ENCODE measurements at places on chromosomes 3 and 15.

DNA sequence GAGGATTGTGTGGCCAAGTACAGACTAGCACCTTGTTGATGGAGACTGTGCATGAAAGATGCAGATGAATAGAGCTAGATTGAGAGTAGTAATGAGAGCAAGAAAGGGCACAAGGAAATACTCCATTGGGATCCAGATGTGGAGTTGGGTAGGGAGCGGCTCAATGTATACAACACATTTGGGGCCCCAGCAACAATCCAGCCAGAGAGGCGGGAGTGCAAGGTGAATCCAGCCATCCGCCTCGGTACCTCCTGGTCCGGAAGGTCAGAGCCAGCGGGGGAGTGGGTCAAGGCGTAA is 9.0 kb downstream of the ISL2 start:
- no peak for DNase-seq
- H3K4me3 ChIP-seq, result no peak overlapping the region
- H3K27me3 ChIP-seq, result peaks cover 66% of the 10 kb centered on the region
- no peak overlapping the region for H3K27ac ChIP-seq

DNA sequence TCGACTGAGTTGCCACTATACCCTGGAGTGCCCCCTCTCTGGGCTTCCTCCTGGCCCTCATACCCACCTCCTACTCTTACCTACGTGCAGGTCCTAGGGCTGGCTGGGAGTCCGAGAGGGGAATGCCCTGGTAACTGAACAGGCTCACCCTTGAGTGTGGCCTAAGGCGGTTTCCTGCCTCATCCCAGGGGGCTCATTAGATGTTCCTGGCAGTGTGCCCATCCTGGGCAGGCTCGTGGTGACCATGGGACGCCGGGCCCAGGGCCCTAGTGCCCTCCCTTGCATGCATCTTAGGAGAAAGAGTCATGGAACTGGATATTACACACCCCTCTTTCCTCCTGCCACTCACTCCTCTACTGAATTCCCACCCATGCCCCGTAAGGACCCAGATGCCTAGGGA is 2.8 kb downstream of the SEMA4B start:
- H3K4me1 ChIP-seq, result peaks cover 11% of the 10 kb centered on the region
- no peak overlapping the region for H3K27ac ChIP-seq
- no peaks in the 10 kb centered on the region for H3K36me3 ChIP-seq
- DNase-seq, result no peak

DNA sequence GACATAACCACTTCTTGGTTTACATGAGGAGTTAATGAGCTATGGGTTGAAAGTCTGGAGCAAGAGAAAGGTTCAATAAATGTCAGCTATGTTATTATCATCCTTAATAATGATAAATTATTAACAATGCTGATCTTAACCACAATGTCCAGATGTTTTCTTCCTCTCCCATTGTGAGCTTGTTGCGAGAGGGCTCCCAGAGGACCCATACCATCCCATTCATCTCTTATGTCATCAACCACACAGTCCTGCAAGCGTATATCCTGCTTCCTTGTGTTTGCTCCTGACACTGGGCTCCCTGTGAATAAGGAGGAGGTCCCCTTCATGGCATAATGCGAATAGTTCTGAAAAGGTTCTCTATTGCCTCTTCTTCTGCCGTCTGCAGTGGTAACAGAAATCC is 266.8 kb downstream of the TLE3 start:
- H3K36me3 ChIP-seq, result no peaks in the 10 kb centered on the region

GRCh38 chr3:155443815-155444214 is 150.3 kb upstream of the STRIT1 start:
- H3K4me1 ChIP-seq, result no peaks in the 10 kb centered on the region
- no peaks in the 10 kb centered on the region for H3K27me3 ChIP-seq
- H3K36me3 ChIP-seq, result no peaks in the 10 kb centered on the region

DNA sequence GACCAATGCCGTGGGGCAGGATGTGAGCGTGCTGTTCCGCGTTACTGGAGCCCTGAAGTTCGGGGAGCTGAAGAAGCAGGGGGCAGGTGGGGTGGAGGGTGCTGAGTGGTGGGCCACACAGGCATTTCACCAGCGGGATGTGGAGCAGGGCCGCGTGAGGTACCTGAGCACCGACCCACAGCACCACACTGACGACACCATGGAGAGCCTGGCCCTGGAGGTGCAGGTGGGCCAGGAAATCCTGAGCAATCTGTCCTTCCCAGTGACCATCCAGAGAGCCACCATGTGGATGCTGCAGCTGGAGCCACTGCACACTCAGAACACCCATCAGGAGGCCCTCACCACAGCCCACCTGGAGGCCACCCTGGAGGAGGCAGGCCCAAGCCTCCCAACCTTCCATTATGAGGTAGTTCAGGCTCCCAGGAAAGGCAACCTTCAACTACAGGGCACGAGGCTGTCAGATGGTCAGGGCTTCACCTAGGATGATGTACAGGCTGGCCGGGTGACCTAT is 179.6 kb downstream of the TBC1D2B start:
- no peak overlapping the region for H3K27ac ChIP-seq
- no peaks in the 10 kb centered on the region for H3K36me3 ChIP-seq
- no peak for DNase-seq
- H3K4me1 ChIP-seq, result no peaks in the 10 kb centered on the region
- no peaks in the 10 kb centered on the region for H3K27me3 ChIP-seq

DNA sequence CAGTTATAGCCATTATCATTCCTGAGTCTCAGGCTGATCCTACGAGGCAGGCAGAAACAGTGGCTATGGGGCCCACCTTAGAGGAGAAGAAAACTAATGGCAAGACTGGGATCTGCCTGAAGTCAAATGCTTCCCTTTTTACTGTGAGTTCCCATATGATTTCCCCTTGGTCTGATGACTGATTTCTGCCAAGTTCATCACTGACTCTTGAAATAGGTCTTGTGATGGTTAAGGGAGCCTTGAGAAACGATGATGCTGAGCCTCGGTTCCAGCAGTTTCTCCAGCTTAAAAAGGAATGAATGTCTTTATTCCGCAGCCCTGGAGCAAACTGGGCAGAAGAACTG is 29.4 kb upstream of the LDHAL6B start:
- H3K27me3 ChIP-seq, result no peaks in the 10 kb centered on the region
- no peak overlapping the region for H3K4me3 ChIP-seq
- H3K4me1 ChIP-seq, result peaks cover 2% of the 10 kb centered on the region
- no peak for DNase-seq

GRCh38 chr3:72891053-72891855 is 3.4 kb downstream of the GXYLT2 start:
- DNase-seq, result no peak
- H3K27ac ChIP-seq, result no peak overlapping the region
- H3K27me3 ChIP-seq, result peaks cover 38% of the 10 kb centered on the region

DNA sequence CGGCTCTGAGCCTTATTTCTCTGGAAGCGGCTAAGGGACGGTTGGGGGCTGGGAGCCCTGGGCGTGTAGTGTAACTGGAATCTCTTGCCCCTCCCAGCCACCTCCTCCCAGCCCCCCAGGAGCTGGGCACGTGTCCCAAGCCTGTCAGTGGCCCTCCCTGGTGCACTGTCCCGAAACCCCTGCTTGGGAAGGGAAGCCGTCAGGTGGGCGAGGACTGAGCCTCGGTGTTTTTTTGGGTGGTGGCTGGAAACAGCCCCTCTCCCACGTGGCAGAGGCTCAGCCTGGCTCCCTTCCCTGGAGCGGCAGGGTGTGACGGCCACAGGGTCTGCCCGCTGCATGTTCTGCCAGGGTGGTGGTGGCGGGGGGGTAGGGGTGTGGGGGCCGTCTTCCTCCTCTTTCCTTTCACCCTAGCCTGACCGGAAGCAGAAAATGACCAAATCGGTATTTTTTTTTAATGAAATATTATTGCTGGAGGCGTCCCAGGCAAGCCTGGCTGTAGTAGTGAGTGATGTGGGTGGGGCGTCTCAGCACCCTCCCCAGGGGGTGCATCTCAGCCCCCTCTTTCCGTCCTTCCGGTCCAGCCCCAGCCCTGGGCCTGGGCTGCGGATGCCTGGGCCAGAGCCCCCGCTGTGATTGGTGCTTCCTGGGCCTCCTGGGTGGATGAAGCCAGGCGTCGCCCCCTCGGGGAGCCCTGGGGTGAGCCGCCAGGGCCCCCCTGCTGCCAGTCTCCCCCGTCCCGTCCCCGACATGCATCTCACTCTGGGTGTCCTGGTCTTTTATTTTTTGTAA is 58.8 kb upstream of the GOLGA8A start:
- H3K27ac ChIP-seq, result no peak overlapping the region
- H3K27me3 ChIP-seq, result peaks cover 40% of the 10 kb centered on the region
- no peaks in the 10 kb centered on the region for H3K36me3 ChIP-seq
- H3K4me3 ChIP-seq, result no peak overlapping the region
- H3K4me1 ChIP-seq, result no peaks in the 10 kb centered on the region

DNA sequence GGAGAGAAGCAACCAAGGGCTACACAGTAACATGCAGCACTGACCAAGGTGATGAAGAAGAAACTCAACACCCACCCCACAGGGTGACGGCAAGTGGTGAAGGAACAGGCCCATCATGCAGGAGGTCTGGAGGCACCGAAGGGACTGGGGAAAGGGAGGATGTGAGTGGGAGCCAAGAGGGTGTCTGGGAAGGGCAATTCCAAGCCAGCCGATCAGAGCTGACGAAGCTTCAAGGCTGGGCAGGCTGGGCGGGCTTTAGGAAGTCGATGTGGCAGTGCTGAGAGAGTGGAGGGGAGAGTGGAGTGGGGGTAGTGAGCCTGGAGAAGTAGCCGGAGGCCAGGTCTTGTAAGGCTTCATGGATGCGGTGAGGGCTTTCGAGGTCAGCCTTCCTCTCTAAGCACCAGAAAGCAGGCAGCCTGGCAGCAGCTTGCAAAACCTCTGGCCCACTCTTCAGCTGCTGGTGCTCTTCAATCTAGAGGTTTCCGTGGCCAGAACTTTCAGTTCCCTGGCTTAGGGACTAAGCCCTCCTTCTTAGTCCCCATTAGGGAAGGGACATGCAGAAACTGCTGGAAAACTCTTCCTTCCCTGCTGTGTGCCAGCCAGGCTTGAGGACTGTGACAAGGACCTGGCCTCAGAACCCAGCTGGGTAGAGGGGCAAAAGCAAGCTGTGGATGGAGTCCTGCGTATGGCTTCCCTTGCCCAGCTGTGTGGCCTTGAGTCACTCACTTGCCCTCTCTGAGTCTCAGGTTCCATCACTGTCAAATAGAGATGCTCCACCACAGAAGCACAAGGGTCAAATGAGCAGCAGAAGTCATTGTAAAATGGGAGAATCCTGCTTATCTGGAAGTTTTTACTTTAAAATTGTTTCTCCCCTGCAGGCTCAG is 72.1 kb downstream of the TLE3 start:
- H3K4me3 ChIP-seq, result no peak overlapping the region
- no peaks in the 10 kb centered on the region for H3K36me3 ChIP-seq
- DNase-seq, result no peak

DNA sequence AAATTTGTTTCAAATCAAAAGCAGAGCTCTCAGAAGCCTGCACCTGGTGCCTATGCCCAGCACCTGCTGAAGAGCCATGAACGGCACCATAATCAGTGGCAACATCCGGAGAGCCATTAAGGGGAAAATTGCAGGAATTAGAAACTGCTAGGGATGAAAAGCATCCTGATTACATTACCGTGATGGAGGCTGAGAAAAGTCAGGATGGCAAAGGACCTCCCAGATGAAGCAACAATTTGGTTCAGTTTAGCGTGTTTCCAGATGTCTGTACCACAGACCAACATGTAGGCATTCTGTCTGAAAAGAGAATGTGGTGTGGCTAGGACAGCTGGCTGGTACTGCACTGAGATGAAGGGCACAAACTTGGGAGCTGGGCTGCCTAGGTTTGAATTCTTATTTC is 106.1 kb downstream of the EOMES start:
- no peaks in the 10 kb centered on the region for H3K36me3 ChIP-seq
- no peak overlapping the region for H3K27ac ChIP-seq
- H3K4me1 ChIP-seq, result no peaks in the 10 kb centered on the region
- H3K4me3 ChIP-seq, result no peak overlapping the region
- DNase-seq, result no peak
- no peaks in the 10 kb centered on the region for H3K27me3 ChIP-seq

GRCh38 chr3:160613661-160614060 is 48.3 kb upstream of the KPNA4 start:
- H3K27me3 ChIP-seq, result no peaks in the 10 kb centered on the region
- H3K4me1 ChIP-seq, result no peaks in the 10 kb centered on the region
- no peak overlapping the region for H3K27ac ChIP-seq
- H3K4me3 ChIP-seq, result no peak overlapping the region
- H3K36me3 ChIP-seq, result no peaks in the 10 kb centered on the region

DNA sequence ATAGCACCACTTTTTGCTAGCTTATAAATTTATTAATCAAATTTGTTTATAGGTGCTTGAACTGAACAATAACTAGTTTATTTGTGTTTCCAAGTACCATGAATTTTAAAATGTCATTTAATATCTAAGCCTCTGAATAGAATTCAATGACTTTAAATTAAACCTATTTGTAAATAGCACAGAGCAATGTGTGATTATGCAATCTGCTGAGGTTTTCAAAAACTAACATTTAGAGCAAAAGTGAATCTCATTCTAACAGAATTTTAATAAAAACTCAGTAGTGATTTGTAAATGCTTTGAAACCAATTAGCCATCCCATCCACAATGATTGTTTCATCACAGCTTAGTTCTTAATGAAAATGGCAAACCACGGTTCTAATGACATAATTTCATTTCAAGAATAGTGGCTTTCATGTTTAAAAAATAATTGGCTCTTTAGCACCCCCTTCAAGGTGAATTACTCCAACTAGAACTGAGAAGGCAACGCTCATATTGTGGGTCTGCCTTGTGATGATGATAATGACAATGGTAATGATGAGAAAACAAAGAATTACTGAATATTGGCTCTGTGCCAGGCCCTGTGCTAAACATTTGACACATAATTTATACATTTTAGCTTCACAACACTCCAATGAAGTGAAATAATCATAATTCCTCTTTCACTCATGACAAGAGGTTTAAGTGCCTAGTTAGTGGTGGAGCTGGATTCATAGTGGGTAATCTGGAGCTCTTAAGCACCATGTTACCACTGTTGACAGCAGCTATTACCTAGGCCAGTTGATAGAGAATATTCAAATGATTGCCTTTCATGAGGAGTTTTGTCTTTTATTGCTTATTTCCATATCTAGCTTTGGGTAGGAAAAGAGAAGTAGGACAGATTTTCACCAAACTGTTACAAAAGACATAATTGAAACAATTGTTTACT is 145.7 kb downstream of the RBMS3 start:
- no peak overlapping the region for H3K4me3 ChIP-seq
- H3K27me3 ChIP-seq, result no peaks in the 10 kb centered on the region
- H3K36me3 ChIP-seq, result no peaks in the 10 kb centered on the region
- H3K27ac ChIP-seq, result no peak overlapping the region

DNA sequence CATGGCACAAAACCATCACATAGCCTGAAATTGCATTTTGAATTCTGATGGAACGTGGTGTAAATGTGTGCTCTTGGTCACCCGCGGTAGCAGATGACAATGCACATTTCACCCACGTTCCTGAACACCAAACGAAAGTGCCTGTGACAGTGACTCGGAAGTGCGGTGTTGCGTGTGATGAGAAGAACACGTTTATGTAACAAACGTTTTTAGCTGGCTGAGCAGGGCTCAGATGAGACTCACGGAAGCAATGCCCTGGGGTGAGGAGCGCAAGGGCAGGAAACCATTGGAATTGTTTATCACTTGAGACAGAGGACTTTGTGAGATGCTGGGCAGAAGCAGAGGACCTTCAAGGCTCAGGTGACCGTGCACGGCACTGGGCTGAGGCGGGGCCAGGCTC is 449.2 kb upstream of the CFAP20DC start:
- H3K27ac ChIP-seq, result no peak overlapping the region
- no peaks in the 10 kb centered on the region for H3K36me3 ChIP-seq
- no peak for DNase-seq
- H3K4me1 ChIP-seq, result no peaks in the 10 kb centered on the region
- H3K27me3 ChIP-seq, result peaks cover 5% of the 10 kb centered on the region
- no peak overlapping the region for H3K4me3 ChIP-seq
